ENCODE measurements at places on chromosomes 2 and 18.

GRCh38 chr2:187550857-187551256 is 3.4 kb downstream of the TFPI start:
- no peak for DNase-seq

- DNase-seq = no peak
Measured at GRCh38 chr18:79871481-79872091, 73.8 kb downstream of the KCNG2 start.

DNA sequence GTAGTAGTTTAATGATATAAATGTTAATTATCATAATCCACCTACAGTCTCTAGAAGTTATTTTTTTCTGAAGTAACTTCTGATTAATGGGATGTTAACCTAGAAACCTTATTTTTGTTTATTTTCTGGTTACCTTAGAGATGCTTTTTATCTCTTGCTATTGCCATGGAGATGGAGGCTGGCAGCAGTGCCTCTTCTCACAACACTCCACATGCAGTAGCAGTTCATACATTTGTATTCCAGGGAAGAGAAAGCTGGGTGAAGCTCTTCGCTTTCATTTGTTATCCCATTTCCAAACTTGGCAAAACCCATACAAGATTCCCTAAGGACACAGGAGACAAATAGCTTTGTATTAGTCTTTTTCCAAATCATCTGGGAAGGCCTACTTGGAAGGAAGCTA is 1794.1 kb upstream of the LRRTM1 start:
- DNase-seq = no peak

DNA sequence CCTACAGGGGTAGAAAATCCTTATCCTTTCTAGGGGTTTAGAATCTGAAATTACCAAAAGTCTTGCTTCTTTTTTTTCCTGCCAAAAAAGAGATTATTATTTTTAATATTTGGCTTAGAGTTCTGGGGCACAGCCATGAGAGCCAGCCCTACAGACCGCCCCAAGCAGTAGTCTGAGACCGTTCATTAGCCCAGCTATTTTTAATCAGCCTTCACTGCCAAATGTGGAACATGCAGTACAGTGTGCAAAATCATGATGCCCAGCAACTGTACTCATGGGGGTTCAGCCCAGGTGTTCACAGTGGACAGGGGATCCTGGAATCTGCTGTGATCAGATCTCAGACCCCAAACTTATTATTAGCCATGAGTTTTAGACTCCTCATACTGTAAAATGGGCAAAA is 60.4 kb downstream of the GRB14 start:
- no peak for DNase-seq

DNA sequence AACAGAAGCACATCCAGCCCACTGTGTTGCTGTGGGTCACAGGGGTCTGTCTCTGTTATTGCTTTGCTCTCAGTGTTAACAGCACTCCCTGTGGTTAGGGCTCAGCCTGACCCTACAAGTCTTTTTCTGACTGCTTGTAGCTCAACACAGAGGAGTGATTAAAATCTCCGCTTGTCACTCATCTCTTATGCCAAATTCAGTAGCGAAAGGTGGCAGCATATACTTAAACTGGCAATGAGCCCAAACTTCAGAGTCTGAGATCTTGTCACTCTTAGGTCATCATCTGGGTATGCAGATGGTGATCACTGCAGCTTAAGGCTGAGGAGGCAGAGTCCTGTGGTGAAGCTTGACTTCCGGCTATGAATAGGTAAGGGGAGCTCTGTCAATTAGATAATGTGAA is 63.3 kb upstream of the CSRNP3 start:
- DNase-seq = peak; percentile 12

DNA sequence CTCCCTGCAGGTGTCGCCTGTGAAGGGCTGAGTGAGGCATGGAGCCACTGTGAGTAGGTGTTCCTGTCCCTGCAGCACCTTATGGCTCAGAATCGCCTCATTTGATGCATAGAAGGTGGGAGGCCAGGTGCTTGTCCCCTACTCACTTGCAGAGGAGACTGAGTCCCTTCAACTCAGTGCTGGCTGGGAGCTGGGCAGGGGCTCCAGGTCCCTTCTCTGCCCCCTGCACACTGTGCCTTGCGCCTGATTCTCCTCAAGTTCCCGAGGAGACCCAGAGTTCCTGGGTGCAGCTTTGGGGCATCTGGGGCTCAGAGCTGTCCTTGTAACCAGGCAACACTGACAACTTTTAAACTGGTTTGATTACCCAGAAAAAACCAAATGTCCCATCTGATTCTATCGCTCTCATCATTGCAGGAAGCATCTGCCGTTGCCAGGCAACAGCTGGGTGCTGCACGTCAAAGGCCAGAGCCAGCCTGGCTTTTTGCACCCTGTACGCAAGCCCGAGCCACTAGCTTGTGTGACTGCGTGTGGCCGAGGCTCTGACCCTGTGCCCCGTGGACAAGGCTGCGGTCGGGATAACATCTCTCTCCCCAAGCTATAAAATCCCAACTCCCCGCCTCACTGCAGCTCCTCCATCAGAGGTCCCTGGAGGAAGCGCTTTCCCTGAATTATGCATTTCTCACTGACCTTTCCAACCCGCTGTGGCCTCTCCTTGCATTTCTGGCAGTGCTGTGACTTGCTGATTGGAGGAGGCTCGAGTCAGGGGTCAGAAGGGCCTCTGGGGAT is 130.8 kb upstream of the HDAC4 start:
- no peak for DNase-seq

DNA sequence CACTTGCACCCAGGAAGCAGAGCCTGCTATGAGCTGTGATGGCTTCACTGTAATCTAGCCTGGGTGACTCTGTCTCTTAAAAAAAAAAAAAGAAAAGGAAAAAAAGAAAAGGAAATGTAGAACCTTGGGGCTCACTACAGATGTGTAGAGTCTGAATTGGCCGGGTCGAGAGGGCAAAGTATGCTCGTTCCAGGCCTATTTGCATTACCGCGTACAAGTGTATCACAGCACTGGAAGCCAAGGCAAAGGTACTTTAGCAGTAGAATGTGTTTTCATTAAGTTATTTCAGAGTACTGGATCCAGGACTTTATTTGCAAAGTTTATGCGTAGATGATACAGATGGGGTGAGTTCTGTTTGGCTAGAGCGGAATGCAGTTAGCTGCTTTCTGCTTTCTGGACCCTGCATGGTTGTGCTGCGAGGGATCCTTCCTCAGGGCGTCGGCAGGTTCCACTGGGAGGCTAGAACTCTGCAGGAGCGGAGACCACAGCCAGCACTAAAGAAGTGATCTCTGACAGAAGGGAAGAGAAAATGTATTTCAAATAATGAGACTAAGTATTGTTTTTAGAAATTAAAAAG is 51.8 kb downstream of the LDLRAD4 start:
- DNase-seq = no peak

- peak; percentile 53 for DNase-seq
Measured at GRCh38 chr2:175175896-175176295, 5.6 kb downstream of the ATP5MC3 start.

DNA sequence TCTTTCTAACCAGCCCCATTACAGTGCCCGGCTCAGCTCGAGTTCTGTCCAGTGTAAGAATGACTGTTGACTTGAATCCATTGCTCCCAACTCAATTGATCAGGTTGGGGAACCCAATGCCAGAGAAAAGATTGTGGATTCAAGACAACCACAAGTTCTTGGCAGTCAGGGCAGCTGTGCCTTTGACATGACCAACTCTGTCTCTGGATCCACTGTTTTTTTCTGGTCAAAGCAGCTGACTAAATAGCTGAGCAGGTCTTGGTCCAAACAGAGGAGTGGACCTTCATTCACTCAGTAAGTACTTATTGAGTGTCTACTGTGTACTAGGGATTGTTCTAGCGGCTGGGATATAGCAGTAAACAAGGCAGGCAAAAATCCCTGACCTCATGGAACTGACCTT is 6.3 kb upstream of the ATOH8 start:
- DNase-seq = no peak

DNA sequence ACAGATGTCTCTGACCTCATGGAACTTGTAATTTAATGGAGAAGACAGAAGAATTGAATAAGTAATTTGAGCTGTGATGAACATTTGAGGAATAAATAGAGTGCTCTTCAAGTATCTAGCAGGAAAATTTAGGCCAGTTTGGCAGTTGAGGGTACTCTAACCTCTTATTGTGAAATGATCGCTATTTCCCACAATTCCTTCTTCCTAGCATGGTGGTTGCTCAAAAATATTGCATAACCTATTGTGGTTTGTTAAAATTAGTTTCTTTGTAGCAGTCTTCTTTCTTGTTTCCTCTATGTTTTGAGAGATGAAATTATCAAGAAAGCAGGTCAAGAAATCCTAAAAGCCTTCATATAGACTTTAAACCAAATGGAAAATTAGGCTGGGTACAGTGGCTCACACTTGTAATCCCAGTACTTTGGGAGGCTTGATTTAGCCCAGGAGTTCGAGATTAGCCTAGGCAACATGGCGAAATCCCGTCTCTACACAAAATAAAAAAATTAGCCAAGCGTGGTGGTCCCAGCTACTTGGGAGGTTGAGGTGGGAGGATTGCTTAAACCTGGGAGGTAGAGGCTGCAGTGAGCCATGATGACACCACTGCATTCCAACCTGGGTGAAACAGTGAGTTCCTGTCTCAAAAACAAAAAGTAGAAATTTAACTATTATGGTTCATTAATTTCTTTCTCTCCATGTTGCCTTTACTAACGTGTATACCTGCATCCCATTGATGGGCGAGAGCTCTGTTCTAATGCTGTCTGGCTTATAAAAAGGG is 58.7 kb downstream of the RBKS start:
- peak; percentile 72 for DNase-seq

GRCh38 chr2:12352889-12353288 is 363.8 kb upstream of the TRIB2 start:
- DNase-seq = no peak

DNA sequence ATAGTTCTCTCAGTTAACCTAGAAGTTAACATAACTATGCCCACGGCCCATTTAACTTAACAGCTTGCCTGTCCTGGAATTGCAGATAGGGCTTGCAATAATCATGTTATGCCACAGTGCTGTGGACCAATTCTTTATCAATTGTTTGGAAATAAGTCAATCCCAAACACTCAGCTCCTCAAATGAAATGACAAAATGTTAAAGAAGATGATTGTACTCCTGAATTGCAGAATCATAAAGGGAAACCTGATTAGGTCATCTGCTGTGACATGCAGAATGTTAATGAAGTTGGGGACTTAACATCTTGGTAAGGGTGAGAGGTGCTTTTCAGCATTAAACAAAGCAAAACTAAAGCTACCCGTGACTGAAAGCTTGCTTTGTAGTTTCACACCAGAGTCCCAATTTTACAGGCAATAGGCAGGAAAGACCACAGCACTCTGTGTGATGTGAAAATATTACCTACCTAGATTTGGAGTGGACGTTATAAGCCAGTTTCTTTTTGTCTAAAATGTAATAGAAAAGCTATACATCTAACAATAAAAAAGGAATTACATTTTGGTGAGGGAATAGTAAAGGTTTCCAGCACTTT is 364.0 kb downstream of the GPD2 start:
- no peak for DNase-seq

DNA sequence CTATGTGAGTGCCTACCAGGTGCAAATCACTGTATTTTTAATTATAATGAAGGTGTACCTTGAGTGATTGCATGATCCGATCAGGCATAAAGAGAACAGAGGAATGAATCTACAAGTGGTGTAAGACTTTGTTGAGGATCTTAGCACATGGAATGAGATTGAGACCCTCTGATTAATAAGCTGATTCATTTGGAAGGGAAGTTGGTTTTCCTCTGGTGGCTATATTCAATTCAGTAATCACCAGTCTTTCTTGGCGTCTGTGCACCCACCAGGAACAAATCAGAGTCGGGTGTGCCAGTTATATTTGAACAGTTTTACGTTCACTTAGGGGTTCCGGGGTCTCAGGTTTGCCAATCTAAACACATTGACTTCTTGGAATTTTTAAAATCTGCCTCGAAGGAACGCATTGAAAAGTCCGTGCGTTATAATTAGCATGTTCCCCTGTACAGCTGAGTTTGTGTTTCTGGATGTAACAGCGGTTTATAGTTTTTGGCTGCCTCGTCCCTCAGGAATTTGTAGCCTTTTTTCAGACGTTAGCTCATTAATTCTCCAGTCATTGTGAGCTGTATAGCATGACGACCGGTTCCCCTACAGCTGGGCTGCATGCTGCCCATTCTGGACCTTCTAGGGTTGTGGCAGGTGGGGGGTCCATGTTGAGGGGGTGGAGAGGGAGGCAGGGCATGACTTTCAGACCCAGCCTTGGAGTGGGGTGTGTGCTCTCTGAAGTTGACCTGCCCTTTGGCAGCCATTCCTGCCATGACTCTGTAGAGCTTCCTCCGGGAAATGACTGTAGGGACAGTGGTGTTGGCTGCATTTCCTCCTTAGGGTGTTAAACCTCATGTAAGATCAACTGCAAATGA is 20.3 kb downstream of the MYO1B start:
- peak; percentile 62 for DNase-seq

- peak; percentile 4 for DNase-seq
Measured at GRCh38 chr2:73176205-73176880, 26.0 kb upstream of the NOTO start.

GRCh38 chr2:2765839-2766495 is 434.9 kb upstream of the MYT1L start:
- DNase-seq = no peak

- peak; percentile 14 for DNase-seq
Measured at GRCh38 chr2:145114726-145115125, 594.8 kb upstream of the ZEB2 start.

DNA sequence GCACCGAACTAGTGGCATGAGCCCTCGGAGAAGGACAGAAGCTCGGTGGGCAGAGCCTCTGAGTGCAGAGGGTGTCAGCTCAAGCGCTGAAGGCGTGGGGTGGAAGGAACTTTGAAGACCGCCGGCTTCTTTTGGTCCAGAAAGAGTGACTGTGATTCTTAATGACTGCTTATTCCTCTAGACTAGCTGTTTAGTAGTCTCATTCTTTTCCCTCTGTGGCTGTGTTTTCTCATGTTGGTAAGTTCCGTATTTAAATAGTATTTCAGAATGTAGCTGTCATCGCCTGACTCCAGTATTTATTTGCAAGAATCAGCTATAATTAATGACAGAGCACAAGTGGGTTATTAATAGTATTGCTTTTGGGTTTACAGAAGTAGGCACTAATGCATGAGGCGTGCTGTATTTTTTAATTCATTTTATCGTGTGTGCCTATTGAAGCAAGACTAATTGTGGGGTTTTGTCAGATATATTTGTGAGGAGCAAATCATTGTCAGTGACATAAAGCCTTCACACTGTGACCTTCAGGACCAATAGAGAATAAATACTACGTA is 80.8 kb upstream of the NFATC1 start:
- DNase-seq = no peak

DNA sequence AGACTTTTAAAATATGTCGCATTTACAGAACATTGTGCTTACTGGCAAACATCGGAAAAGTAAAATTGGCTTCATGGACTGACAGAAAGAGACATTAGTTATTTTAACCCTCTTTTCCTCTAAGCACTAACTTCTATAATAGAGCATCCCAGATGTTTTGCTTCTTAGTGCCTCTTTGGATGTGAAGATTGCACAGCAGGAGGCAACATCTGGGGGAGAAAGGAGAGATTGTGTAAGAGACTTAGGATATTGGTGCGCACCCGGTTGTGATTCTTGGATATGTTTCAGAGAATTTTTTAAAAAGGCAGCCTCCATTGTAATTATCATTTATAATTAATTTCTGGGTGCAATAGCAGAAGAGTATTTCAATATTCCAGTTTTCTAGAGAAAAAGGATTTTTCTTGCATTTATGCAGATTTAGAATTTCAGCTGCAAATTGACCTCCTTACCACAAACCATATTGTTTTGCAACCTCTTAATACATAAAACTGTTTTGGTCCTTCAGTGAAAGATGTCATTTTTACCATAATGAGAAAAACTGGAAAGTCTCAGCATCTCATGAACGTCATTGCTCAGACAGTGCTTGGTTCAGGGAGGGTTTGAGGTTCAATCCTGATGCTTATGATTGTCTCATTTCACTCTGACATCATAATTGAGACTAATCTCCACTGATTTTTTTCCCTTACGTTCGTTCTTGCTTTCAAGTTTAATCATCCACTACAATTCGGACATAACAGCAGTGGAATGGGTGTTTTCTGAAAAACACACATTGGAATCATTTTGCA is 404.3 kb downstream of the ZNF521 start:
- DNase-seq = no peak
